ENCODE measurements at places on chromosomes 5 and 9.

DNA sequence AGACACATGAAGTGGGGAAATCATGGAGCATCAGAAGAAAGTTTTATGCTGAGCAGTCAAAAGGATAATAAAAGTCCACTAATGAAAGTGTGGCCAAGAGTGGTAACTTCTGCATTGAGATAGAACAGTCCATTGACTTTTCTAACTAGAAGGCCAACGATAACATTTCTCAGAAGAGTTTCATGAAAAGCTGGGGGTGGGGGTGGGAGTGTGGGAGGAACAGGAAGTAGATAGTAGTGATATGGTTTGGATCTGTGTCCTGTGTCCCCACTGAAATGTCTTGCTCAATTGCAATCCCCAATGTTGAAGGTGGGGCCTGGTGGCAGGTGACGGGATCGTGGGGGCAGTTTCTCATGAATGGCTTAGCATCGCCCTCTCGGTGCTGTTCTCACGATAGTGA is 36.2 kb upstream of the SNAPC3 start:
- DNase-seq, result no peak

- no peak for DNase-seq
These were observed 77.8 kb downstream of the PLK2 start for GRCh38 chr5:58382131-58382534.

- DNase-seq, result no peak
These were observed 200.2 kb downstream of the DAB2IP start for GRCh38 chr9:121851641-121852091.

DNA sequence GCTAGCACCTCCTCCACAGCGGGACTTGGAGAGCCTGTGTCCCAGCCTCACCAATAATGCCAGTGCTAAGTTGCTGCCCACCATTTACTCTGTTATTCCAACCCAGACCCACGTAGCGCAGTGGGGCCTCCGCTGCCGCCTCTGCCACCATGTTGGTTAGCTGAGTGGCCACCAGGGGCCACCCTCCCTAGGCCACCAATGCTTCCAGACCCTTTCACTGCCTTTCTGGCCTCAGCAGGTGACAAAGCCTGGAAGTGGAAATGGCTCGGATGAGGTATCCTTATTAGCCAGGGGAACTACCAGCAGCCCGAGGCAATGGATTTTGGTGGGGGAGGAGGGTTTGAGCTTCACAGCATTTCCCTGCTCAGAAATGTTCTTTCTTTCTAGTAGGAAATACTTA is 110.1 kb downstream of the OSTF1 start:
- no peak for DNase-seq

- DNase-seq, result no peak
These were observed 262.5 kb downstream of the PSAT1 start for GRCh38 chr9:78559449-78559885.

DNA sequence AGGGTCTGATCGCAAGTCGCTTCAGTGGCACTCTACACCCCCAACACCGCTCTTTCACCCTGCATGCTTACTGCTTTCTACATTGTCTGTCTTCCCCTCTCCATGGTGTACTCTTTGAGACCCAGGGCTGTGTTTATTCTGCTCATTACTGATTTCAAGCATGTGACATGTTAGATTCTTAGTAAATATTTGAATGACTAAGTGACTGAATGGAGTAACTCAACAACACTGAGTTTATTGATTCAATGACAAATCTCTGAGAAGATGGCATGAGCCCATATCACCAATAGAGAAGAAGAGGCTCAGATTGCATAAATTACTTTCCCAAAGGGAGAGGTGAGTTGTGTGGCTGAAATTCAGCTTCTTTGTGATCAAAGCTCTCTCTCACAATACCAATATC is 89.7 kb upstream of the OSMR start:
- no peak for DNase-seq

- DNase-seq, result no peak
These were observed 39.7 kb upstream of the NKD2 start for GRCh38 chr5:968881-969280.

- no peak for DNase-seq
These were observed 40.5 kb downstream of the DAB2IP start for GRCh38 chr9:121691890-121692289.

DNA sequence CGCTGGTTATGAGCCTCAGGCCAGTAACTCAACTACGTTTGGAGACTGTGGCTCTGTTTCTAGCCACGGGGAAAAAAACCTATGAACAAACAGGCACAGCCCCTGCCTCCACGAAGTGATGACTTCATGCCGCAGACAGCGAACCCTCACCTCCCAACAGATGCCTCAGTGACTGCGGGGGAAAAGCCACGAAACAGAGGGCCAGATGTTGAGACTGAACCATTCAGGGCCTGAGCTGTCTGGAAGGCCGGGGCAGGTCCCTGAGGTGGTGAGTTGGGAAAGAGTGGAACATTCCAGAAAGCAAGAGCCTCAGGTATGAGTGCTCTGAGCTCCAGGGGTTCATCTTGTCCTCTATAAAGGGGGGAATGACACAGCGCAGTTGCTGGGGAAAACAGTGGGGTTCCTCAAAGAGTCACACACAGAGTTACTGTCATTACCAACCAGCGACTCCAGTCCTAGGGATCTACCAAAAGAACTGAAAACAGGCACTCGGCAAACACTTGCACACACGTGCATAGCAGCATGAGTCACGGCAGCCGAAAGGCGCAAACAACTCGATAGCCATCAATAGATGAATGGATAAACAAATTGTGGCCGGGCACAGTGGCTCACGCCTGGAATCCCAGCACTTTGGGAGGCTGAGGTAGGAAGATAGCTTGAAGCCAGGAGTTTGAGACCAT is 15.3 kb downstream of the PLPP7 start:
- no peak for DNase-seq

- no peak for DNase-seq
These were observed 45.5 kb upstream of the IL7R start for GRCh38 chr5:35811108-35811741.

GRCh38 chr5:69467442-69468225 is 25.0 kb upstream of the OCLN start:
- DNase-seq, result no peak

- no peak for DNase-seq
These were observed 22.5 kb downstream of the MGAT1 start for GRCh38 chr5:180779985-180780610.

DNA sequence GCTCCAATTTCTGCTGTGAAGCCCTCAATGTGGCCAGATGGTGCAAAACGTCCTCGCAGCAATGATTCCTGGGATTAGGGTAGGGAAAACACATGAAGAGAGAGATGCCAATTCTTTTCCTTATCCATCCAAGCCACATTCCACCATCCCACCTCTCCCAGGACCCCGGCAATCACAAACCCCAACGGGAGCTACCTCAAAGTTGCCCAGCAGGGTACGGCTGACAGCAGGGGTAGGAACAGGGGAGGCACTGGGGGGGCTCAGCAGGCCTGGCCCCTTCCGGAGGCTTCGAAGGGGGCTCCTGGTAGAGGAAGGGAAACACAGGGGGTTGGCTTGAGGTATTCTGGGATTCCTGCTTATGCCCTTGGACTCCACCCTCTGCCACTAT is 3.4 kb upstream of the STOML2 start:
- DNase-seq, result no peak

GRCh38 chr5:177070536-177071191 is 16.1 kb upstream of the FGFR4 start:
- DNase-seq, result no peak

GRCh38 chr5:44443172-44443571 is 54.0 kb upstream of the FGF10 start:
- no peak for DNase-seq

DNA sequence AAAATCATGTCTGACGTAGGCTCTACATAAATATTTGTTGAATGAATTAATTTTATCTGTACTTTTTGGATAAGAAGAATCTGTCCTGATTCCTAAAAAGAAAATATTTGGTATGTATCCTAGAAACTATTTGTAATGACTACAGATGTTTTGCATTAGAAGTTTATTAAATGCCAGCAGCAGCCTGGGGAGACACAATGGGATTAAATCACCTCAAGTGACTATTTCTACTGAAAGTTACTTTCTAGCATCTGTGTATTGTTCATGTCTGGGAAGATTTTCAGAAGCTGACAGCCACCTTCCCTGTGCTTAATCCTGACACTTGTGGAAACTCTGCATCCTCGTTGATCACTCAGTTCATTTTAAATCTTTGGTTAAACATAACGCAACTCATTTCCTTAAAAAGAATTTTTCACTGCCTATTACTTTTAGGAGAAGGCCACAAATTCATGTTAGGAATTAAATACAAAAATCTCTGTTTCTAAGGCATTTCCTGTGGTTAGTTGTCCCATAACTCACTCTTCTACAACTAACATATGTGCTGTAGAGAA is 209.3 kb upstream of the PPP1R2B start:
- DNase-seq, result no peak

DNA sequence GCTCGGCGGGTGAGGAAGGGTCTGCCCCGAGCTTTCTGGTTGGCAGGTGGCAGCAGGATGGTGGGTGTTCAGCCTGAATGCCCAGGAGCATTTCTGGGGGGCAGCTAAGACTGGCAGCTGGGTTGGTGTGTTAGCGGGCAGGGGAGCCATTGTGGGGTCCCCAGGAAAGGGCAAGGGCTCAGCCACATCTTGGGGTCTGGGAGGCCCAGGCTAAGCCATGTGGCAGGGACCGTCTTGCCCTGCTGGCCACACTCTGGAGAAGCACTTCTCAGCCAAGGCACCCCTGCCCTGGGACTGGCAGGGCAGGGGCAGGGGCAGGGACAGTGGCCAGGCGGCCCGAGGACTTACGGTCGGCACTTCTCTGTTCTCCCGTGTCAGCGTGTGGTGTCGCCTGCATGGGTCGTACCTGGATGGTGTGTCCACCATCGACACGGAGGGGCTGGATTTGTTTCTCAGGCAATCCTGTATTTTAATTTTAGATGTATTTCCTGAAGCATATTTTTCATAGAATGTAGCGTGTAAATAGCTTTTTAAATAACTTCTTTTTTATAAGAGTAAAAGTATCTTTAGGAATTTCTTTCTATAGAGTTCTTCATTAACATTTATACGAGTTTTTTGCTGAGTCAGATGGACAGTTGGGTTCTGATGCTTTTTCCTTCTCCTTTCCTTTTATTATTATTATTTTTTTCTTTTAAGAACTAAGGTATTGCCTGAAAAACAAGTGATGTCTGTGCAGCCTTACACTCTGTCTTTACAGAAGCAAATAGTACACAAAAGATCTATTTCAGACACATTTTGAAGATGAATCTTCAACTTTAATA is 102.0 kb downstream of the PHF2 start:
- no peak for DNase-seq

GRCh38 chr9:108271236-108271635 is 584.5 kb downstream of the ACTL7B start:
- no peak for DNase-seq

DNA sequence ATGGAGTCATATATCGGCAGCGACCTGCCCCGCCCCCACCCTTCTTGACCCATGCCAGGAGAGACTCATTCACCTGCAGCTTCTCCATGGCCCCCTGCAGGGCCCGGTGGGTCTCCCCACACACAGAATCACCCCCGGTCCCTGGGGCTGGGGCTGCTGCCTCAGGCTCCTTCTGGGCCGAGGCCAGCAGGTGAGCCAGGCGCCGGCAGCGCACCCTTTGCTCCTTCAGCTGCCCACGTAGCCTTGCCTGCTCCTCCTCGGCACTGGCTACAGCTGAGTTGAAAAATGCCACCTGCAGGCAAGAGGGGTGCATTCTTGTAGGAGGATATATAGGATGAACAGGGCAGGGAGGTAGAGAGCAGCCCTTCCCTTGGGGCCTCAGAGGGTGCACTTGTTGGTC is 17.9 kb downstream of the GOLGA2 start:
- DNase-seq, result no peak

- no peak for DNase-seq
These were observed 554 bp downstream of the SDHA start for GRCh38 chr5:218457-219291.

GRCh38 chr9:77598524-77598923 is 49.6 kb downstream of the GNA14 start:
- DNase-seq, result no peak

GRCh38 chr9:121154782-121155181 is 46.9 kb downstream of the RAB14 start:
- DNase-seq, result no peak

GRCh38 chr5:107090506-107090905 is 580.2 kb downstream of the EFNA5 start:
- DNase-seq, result no peak

- DNase-seq, result no peak
These were observed 41.1 kb downstream of the NDUFS4 start for GRCh38 chr5:53601570-53601969.

DNA sequence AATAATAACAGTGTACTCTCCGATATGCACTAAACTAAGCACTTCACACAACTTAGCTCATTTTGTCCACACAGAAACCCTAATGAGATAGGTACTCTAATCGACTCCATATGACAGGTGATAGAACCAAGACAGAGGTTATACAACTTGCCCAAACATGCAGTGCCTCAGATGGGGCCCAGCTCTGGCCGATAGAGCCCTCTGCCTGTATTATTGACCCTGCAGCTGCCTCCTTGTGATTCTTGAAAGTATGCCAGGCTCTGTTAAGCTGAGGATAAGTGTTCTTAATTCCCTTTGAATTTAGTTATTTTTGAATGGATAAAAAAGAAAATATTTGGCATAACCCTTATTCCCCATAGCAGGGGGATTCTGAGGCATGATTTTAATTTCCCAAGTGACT is 78.5 kb downstream of the HMHB1 start:
- DNase-seq, result no peak

GRCh38 chr9:133113163-133113948 is 7.7 kb downstream of the RALGDS start:
- no peak for DNase-seq

GRCh38 chr9:93181672-93182435 is 2.1 kb upstream of the WNK2 start:
- no peak for DNase-seq

- DNase-seq, result no peak
These were observed 650.5 kb downstream of the ACTL7B start for GRCh38 chr9:108205276-108205675.
